ENCODE measurements at places on chromosomes 13 and 19.

DNA sequence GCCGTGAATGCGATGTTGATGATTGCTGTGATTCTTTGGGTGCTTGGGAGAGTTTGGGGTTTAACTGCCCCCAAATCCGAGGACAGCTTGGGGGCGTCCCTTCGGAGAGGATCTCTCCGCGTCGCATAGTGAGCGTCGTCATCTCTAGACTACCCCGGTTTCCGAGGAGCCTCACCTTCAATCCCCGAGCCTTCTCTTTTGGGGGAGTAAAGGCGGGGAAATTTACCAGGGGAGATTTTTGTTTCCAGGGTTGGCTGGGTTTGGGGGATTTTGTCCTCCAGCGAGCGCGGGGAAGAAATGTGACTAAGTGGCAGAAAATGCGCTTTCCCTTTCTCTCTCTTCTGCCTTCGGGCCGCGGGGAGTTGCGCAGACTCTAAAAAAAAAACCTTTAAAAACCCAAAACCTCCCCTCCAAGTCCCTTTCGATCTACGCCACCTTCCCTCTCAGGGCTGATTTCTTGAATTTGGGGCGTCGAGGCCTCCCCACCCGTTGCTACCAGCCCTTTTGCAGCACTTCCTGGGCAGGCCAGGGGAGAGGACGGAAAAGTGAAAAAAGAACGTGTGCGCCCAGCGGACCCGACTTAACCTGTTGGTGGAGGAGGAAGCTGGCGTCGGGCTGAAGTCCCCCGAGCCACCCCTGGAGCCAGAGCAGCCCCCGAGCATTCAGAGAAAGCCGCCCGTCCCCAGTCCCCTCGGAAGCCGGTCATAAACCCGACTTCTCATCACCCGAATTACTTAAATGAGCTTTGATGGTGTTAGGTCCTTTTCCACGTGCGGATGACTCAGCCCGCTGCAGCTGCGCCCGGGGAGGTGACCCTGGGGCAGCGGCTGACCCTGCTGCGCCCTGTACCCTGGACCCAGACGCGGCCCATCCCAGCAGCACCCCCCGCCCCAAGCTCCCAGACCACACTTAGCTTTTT is 17.7 kb downstream of the NFIX start:
- no peak for DNase-seq

- DNase-seq: no peak
Measured at GRCh38 chr13:112943309-112944125, 25.5 kb upstream of the MCF2L start.

- DNase-seq: no peak
Measured at GRCh38 chr19:51194527-51195315, 30.2 kb upstream of the CD33 start.

GRCh38 chr13:33235078-33235477 is 50.5 kb downstream of the STARD13 start:
- DNase-seq: no peak

DNA sequence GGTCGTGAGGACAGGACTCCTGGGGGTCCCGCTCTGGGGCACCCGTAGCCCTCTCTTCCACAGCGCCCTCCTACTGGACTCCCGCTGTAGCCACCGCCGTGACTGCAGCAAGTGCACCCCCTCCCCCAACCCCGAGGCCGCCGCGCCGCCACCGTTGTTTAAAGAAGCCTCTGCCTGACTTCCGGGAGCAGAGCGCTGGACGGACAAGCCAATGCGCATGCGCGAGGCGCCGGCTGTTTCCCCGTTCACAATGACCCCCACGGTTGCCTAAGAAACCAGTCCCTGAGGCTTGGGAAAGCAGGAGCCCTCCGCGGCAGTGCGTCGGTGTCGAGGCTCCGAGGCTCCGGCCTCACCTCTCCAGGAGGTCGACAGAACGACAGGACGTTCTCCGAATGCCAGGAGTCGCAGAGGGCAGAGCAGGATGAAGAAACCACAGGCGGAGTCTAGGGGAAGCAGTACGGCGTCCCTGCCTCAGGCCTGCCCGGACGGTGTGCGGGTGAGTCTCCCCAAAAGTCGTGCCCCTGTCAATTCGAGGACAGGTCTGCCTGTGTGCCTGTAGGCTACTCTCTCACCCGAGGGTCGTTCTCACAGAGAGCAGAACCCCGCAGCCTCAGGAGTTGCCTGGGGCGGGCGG is 70.5 kb upstream of the ZNF420 start:
- no peak for DNase-seq

DNA sequence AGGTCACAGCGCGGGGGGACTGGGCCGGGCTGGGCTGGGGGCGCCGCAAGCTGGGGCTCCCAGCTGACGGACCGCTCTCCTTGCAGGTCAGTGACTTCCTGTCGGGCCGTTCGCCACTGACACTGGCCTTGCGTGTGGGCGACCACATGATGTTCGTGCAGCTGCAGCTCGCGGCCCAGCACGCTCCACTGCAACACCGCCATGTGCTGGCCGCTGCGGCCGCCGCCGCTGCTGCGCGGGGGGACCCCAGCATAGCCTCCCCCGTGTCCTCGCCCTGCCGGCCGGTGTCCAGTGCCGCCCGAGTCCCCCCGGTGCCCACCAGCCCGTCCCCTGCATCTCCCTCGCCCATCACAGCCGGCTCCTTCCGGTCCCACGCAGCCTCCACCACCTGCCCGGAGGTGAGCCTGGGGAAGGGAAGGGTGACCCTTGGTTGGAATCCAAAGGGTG is 5.7 kb downstream of the MIDN start:
- no peak for DNase-seq

DNA sequence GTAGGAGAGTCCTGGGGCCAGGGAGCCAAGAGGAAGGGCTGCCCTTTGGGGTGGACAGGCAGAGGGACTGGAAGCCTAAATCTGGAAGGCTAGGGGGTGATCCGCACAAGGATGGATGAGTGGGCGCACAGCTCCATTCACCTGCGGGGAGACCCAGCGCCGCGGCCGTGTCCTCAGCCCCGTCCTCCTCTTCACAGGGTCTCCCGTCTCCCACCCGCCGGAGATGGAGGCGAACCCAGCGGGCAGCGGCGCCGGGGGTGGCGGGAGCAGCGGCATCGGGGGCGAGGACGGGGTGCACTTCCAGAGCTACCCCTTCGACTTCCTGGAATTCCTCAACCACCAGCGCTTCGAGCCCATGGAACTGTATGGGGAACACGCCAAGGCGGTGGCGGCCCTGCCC is 7.9 kb downstream of the ZNF865 start:
- DNase-seq: no peak

DNA sequence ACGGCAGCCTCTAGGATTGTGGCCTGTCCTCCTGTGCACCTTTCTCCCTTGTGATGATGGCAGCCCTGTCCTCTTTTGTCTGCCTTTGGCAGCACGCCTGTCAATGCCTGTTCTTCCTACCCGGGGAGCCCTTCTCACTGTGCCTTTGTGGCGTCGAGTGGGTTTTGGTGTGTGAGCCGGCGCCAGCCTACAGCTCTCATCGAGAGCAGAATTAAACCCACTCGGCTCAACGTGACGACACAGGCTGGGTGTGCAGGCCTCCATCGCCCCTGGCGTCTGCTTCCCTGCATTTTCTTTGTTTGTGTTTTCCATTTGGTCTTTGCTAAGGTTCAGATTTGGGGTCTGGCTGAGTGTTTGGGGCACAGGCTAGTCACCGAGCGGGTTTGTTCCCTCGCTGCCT is 34.4 kb downstream of the AP1M1 start:
- DNase-seq: no peak

GRCh38 chr13:51782026-51782710 is 21.8 kb downstream of the DHRS12 start:
- DNase-seq: no peak

DNA sequence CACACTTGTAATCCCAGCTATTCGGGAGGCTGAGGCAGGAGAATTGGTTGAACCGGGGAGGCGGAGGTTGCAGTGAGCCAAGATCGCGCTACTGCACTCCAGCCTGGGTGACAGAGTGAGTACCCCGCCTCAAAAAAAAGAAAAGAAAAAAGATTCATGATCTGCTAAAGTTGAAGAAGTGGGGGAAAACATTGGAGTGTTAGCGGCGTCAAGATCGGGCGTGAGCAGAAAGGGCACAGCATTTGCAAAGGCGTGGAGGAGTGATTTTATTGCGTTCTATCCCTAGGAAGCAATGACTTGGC is 874 bp upstream of the DNM2 start:
- no peak for DNase-seq

- DNase-seq: no peak
Measured at GRCh38 chr19:2600914-2601870, 101.3 kb downstream of the GNG7 start.

- no peak for DNase-seq
Measured at GRCh38 chr19:42032431-42032830, 37.6 kb downstream of the GRIK5 start.

- DNase-seq: no peak
Measured at GRCh38 chr13:35349052-35349451, 127.4 kb downstream of the MAB21L1 start.

GRCh38 chr13:75129331-75129730 is 352.6 kb downstream of the TBC1D4 start:
- DNase-seq: no peak

DNA sequence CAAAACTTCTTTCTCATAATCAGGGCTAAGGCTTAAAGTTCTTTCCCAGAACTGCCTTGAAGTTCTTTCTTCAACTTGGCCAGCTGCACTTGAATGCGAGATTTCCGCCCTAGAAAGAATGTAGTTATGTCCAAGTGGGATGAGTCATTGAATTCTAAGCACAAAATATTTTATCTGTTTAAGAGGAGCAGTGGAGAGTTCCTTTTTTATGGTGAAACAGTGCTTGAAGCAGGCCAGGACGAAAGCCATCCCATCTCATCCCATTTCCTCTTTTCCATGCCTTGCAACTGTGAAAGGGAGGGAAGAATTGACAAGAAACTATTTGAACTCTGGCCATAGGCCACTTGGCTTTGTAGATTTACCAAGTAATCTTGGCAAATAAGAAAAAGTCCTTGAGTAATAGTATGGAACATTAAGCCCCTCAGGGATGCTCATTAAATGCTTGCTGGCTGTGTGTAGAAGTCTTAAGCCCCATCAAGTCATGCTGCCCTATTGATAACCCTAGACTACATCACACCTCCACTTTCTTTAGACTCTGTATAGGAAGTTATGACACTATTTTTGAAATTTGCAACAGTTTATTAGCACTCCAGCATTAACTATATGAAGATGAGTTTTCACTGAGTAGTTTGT is 174.5 kb downstream of the KCTD12 start:
- DNase-seq: no peak
